ENCODE measurements at places on chromosomes 3 and 15. TPM values are rescaled to one million over a fixed set of nuclear protein-coding genes. Genes with fewer than 3 reads are reported as not detected.

Gene ZDHHC23
- 1.0 TPM for polyA plus RNA-seq

DNA sequence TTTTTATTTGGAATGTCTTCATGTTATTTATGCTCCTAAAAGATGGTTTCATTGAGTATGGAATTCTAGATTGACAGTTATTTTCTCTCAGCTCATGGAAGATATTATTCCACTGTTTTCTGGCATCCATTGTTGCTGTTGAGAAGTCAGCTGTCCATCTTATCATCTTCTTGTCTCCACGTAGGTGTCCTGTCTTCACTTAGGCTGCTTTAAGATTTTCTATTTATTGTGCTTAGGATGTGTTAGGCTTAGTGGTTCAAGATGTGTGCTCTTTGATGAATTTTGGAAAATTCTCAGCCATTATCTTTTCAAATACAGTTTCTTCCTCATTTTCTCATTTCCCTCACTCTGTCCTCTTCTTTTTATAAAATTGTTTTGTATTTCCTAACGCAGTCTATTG, 52.0 kb downstream of the SNRK start:
- H3K27ac ChIP-seq: no peak overlapping the region
- H3K27me3 ChIP-seq: no peaks in the 10 kb centered on the region
- peaks cover 19% of the 10 kb centered on the region for H3K4me1 ChIP-seq
- DNase-seq: no peak
- peaks cover 66% of the 10 kb centered on the region for H3K36me3 ChIP-seq
- no peak overlapping the region for H3K4me3 ChIP-seq

GRCh38 chr3:161673866-161674265, 177.3 kb downstream of the OTOL1 start:
- no peak for DNase-seq
- H3K27ac ChIP-seq: no peak overlapping the region
- H3K4me1 ChIP-seq: no peaks in the 10 kb centered on the region
- no peaks in the 10 kb centered on the region for H3K36me3 ChIP-seq

GRCh38 chr3:51891242-51892039, 11.7 kb downstream of the IQCF1 start:
- H3K4me3 ChIP-seq: no peak overlapping the region
- DNase-seq: no peak
- H3K27ac ChIP-seq: no peak overlapping the region
- H3K4me1 ChIP-seq: peaks cover 3% of the 10 kb centered on the region

DNA sequence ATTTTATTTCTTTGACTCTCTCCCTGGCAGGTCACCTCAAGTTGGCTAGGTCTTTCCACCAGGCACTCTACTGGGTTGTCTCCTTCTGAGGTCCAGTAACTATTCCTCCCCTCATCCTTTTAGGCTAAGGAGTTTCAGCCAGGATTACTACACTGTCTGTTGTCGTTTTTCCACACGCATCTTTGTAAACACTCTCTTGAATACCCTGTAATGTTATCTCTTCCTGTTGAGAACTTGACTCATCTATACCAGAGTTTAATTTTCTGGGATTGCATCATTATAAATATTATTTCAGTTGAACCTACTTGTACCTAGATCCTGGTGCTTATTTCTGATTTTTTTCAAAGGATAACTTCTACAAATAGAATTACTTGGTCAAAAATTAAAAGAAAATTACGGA, 138.3 kb downstream of the SQOR start:
- no peak overlapping the region for H3K4me3 ChIP-seq
- no peaks in the 10 kb centered on the region for H3K36me3 ChIP-seq

Data from CD4-positive, alpha-beta memory T cell (primary cell).